AG08396 (cell line): ENCODE measurements at places on chromosomes 5 and 9.

DNA sequence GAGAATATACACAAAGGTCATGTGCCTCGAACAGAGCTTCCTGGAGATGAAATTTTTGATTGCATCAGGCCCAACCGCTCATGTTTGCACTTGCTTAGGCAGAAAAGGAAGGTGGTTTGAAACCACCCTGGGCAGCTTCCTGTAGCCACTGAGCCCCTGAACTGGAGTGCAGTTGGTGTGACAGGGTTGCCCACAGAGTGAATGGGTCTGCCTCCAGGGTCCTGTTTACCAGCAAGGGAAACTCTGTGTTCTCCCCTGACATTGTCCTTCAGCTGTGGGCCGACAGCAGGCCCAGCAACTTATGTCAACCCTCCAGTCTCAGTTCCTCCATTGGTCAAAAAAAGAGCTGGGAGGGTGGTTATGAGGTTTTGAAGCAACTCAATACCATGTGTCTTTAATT is 289.6 kb downstream of the KIF4B start:
- DNase-seq, result no peak

DNA sequence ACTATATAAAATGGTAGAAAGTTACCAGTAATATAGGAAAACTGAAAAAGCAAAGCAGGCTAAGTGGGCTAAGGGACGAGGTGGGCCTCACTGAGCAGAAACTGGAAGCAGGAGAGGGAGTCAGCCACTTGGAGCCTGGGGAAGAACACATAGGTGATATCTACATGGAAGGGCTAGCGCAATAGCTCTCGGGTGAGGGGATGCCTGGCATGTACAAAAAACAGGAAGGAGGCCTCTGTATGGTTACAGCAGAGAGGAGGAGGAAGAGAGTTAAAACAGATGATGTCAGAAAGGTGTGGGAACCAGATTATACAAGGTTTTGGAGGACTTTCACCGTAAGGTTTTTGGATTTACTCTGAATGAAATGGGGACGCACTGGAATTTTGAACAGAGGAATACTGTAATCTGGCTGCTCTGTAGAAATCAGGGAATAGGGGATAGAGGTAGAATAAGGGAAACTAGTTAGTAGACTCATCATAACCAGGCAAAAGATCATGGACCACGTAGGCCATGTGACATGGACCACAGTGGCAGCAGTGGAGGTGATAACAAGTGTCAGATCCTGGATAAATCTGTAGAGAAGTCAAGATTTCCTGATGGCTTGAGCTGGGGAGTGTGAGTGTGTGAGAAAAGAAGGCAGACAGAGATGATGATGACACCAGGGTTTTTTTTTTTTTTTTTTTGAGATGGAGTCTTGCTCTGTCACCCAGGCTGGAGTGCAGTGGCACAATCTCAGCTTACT is 52.5 kb downstream of the FNBP1 start:
- DNase-seq, result no peak

DNA sequence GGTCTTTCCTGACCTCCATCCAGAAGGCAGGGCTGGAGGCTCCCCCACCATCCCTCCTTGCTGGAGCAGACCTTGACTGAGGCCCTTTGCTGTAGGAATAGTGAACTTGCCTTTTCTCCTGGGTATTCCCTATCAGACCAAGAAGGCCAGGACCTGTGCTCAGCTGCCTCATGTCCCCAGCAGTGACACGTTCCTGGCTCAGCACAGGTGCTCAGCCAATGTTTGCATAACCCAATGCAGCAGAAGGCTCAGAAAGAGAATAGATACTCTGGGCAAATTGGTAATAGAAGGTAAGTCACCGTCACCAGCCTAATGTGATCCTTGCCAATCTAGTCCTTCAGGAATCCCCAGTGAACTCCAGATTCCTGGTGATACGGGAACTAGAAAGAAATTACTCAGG is 96.4 kb downstream of the ACTL7B start:
- DNase-seq, result no peak

DNA sequence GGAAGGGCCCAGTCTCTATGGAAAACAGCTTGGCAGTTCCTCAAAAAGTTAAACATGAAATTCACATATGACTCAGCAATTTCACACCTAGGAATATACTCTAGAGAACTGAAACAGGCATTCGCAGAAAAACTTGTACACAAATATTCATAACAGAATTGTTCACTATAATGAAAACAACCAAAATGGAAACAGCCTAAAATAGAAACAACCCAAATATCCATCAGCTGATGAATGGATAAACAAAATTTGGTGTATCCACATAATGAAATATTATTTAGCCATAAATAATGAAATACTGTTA is 4.8 kb upstream of the GPR150 start:
- DNase-seq, result no peak

- DNase-seq, result no peak
Measured at GRCh38 chr5:74420220-74420619, 220.3 kb downstream of the ENC1 start.
